ENCODE measurements at places on chromosomes 6 and 20.

DNA sequence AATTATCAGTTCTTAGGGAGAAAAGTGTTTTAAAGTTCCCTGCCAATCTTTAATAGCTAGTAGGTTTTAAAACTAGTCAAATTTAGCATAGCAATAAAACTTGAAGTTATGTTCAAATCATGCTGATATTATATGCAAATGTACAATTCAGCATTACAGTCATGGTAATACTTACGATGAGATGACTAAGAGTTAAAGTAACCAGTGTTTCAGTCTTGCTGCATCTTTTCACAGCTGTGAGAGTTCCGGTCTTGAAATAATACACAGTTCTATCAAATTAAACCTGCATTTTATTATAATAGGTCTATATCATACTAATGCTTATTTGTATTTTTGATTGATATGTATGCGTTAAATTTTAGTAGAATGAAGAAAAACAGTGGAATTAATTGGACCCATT is 26.1 kb downstream of the POPDC3 start:
- no peak for DNase-seq

- no peak for DNase-seq
These were observed 143.3 kb downstream of the PRL start for GRCh38 chr6:22153384-22154158.

DNA sequence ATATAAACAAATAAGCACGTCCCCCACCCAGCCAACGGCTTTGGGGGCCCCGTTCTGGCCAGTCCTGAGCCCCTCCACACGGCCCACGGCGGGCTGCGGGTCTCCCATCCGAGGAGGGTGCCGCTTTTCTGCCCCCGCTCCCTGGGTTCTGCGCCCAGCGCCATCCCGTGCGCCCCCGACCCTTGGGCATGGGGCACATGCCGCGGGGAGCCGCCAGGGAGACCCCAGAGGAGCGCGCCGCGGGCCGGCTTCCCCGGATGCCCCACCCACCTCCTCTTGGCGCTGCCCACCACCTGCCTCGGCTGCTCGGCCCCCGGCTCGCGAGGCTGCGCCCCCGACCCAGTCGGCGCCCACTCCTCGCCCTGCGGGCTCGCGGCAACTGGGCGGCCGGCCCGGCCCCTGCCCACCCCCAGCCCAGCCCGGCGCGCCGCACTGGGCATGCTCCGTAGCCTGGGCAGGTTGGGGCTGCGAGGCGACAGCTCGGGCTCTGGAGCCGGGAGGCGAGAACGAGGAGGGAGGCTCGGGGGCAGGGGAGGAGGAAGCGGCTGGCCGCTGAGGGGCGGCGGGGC is 570 bp upstream of the PLCB4 start:
- DNase-seq, result no peak

DNA sequence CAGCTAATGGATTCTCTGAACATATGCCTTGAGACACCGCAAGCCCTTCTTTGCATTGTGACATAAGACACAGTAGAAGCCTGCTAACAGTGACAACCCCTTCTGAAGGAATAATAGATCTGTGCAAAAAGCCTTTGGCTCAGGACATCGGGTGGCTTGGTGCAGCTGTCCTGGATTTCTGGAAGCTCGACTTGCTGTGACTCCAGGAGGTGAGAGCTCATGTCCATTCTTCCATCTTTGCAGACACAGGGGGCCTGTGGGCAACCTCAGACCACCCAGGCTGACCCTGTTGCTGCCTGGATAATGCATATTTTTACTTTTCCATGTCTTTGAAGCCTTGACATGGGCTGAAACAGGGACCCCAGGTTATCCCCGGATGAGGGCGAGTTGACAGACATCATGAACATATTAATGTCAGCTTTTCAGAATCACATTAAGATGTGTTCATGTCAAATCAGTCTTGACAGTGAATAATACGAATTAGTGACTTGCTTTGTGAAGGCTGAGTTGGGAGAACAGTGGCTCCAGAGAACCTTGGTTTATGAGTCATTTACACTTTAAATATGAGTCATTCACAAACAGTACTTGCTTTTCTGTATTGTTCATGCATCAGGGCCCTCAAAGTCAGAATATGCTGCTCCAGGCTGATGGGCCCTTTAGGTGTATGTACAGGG is 66.8 kb upstream of the IYD start:
- DNase-seq, result no peak

DNA sequence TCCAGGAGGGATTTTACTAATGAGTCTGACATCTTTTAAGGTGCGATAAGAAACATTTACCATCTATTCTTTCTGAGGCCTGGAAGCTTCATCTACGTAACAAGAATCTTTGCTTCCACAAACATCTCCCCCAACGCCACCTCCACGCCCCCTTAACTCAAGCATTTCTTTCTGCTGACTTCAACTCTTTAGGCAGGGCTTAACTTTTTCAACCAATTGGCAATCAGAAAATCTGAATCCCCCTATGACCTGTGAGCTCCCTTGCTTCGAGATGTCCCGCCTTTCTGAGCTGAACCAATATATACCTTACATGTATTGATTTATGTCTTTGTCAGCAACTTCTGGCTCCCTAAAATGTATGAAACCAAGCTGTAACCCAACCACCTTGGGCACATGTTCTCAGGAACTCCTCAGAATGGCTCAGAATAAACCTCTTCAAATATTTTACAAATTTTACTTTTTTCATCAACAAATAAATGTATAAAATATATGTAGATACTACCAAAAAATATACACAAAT is 11.5 kb downstream of the OR2H2 start:
- DNase-seq, result no peak

Measured in stimulated activated CD8-positive, alpha-beta memory T cell treated with anti-CD3 and anti-CD28 coated beads, Interleukin-4, amount 100 ng/mL, for 1 hour (primary cell).